Adipocyte (in vitro differentiated cells): ENCODE measurements at places on chromosomes 3 and 15.

- DNase-seq = no peak
These were observed 123.0 kb upstream of the STAC start for GRCh38 chr3:36257158-36257852.

DNA sequence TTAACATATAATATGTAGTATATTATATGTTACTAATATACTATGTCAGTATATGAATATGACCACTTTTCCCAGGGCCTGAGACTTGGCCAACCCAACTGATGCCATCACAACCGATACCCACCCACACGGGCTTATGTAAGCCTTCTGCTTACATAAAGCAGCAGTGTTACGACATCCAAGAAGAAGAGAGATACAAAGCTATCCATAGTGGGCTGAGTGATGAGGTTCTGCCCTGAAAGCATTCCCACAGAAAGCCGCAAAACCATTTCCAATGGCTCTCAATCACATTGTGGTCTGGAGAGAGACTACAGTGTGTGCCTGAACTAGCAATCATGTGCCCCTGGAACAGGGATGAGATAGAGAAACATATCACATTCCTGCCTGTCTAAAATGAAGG, 177.9 kb downstream of the PLOD2 start:
- DNase-seq = no peak

GRCh38 chr3:160187288-160187687, 37.9 kb upstream of the C3orf80 start:
- no peak for DNase-seq

GRCh38 chr3:171753025-171753472, 57.2 kb downstream of the PLD1 start:
- peak; percentile 61 for DNase-seq

GRCh38 chr3:32755761-32756160, 62.0 kb upstream of the TRIM71 start:
- DNase-seq = no peak

DNA sequence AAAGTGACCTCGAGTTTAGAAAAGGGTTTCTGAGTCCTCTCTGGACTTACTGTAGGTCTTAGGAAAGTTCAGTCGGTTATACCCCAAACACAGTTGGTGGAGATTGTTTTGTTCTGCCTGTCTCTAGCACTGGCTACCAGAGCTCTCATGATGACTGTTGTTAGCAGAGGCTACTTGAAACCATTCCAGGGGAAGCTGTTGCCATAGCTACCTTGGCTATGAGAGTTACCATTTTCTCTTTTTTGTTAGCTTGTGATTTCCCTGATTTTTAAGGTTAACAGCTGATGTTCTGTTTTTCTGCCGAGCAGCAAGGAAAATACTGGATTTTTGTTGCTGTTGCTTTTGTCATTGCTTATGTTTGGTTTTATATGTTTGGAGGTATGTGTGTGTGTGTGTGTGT, 26.7 kb downstream of the ABHD2 start:
- peak; percentile 51 for DNase-seq

DNA sequence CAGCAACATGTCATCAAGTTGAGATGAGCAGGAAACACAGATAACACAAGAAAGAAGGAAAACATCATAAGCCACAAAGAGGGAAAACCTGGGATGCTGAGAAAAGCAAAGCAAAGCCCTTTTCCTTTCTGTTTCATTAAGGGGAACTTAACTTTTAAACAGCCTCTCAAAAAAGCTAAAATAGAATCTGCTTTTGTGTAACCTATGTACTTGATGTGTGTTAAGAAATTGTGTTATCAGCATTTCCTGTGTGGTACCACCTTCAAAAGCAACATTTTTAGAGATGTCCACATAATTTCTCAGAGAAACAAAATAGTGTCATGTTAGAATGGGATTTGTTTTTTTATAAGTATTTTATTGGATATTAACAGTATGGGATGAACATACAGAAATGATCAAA, 206.2 kb downstream of the IL20RB start:
- DNase-seq = no peak

- DNase-seq = peak; percentile 87
These were observed 768 bp upstream of the SEMA5B start for GRCh38 chr3:123028233-123028828.

DNA sequence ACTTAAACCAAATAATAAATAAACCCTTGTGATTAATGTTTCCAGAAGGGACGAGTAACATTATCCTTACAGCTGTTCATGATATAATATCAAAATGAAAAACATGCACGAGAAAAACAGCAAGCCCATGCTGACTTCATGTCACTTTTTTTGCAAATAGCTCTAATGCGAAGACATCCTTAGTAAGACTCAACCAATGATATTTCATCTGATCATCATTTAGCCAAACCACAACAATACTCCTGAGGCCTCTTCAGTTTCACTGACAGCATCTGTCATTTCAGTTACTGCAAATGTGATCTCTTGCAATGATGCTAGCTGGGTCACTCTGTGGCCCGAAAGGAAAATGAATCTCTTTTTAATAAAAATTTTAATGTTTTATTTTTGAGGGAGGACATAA, 74.0 kb downstream of the POLR2M start:
- DNase-seq = no peak

DNA sequence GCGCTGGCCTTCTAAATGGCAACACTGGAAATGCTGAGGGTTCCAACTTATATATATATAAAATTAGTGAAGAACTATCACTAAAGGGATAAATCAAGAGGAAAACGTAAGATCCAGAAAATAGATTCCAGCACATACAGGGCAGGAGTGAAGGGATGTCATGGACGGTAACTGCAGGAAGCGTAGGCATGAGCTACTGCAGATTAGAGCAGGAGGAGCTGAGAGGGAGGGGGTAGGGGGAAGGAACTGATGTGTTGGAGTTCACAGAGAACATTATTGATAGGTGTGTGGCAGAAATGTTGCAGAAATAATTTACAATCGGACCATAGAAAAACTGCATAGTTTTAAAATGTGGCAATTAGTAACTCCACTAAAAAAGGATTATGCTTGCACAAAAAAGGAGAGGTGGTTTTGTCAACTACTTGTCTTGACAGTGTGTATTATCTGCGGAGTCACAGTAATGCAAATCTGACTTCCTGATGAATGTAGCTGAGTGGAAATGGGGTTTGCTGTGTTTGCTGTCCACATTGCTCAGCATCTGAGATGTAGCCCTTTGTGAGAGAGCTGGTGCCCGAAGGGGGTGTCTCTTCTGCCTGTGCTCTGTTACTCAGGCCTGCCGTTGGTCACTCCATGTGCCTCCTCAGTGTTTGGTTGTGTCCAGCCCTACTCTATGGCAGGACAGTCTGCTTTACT, 61.2 kb downstream of the PAK2 start:
- DNase-seq = no peak
